ENCODE measurements at places on chromosomes 6 and 20. TPM values are rescaled to one million over a fixed set of nuclear protein-coding genes. Genes with fewer than 3 reads are reported as not detected.

ZSCAN23 gene
- 5.1 TPM for total RNA-seq

RAD21L1 gene
- not detected for total RNA-seq

COL20A1 gene
- not detected for total RNA-seq

SLC22A16 gene
- total RNA-seq = under 0.01 TPM

TRIM31 gene
- total RNA-seq = not detected

UNC5CL gene
- 0.26 TPM for total RNA-seq

GFOD1 gene
- total RNA-seq = 25.3 TPM

GHRH gene
- not detected for total RNA-seq

HLA-DRB1 gene
- total RNA-seq = under 0.01 TPM

GTSF1L gene
- total RNA-seq = not detected

BIRC7 gene
- not detected for total RNA-seq

PTCRA gene
- not detected for total RNA-seq
